ENCODE measurements at places on chromosomes 16 and 17.
A peak's percentile ranks its signal among the peaks of the same experiment; 100 is the strongest.

DNA sequence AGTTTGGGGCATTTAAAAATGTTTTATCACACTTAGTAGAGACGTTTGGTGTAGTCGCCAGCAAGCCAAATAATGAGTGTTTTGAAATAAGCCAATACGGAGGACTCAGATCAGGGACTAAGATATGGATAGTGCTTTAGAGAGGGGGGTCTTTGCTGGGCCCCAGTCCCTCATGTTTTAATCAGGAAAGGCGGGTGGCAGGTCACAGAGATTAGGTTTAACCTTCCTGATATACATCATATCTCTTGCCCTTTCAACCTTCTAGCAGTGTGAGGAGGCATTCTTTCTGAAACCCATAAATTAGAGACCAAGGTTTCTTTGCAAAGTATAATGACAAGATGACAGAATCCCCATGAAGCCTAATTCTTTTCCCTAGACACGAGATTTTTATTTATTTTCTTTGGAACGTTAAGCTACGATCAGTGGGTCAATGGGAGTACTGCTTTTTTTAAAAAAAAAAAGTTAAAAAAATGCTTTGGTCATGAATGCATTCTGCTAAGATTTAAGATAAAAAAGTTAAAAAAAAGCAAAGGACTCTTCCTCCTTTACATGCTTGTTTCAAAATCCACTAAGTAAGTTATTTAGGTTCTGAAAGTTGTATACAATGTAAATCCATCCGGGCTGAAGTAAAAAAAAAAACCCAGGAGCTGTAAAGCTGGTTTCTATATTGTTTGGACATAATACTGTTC lies 572.1 kb upstream of the SALL1 start:
- no peak for DNase-seq

- DNase-seq, result no peak
Measured at GRCh38 chr17:66304304-66305174, 2.1 kb downstream of the PRKCA start.

GRCh38 chr17:15970500-15970899 lies 25.6 kb downstream of the ADORA2B start:
- DNase-seq, result no peak

GRCh38 chr16:72066747-72067146 lies 3.7 kb downstream of the HPR start:
- no peak for DNase-seq

- no peak for DNase-seq
Measured at GRCh38 chr16:83966153-83966696, 1.8 kb upstream of the NECAB2 start.

DNA sequence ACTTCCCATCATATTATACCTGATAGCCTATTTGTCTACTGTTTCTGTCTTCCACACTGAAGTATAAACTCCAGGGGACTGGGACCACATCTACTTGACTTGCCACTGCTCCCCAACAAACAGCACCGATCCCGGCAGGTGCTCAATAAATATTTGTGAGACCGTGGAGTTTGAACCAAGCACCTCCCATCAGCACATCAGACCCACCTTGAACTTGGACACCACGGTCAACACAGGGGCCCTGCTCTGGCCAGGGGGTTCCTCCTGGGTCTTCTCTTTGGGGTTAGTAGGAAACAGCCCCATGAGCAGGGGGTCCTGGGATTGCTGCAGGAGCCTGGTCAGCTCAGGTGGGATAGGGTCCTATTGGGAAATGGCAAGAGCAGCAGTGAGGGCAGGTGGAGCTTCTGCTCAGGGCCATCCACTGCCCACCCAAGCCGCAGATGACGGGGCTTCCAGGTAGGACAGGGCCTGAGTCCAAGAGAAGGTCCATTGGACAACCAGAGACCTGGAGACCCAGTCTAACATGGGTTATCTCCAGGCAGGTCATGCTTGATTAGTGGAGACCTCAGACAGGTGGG lies 19.9 kb downstream of the ZNHIT3 start:
- DNase-seq, result no peak

- peak; percentile 62 for DNase-seq
Measured at GRCh38 chr17:27384261-27384701, 72.0 kb upstream of the KSR1 start.

GRCh38 chr16:31108035-31108793 lies at the start of gene BCKDK:
TSS of gene BCKDK (plus strand) at chr16:31108386. CDS start at chr16:31109224, 838 bp downstream.
- DNase-seq, result peak; percentile 87

GRCh38 chr17:12302711-12303110 lies 282.0 kb downstream of the MAP2K4 start:
- DNase-seq, result no peak

GRCh38 chr17:15238057-15238456 lies 27.1 kb downstream of the PMP22 start:
- DNase-seq, result no peak

- DNase-seq, result peak; percentile 7
Measured at GRCh38 chr16:88074041-88074440, 122.8 kb downstream of the BANP start.

DNA sequence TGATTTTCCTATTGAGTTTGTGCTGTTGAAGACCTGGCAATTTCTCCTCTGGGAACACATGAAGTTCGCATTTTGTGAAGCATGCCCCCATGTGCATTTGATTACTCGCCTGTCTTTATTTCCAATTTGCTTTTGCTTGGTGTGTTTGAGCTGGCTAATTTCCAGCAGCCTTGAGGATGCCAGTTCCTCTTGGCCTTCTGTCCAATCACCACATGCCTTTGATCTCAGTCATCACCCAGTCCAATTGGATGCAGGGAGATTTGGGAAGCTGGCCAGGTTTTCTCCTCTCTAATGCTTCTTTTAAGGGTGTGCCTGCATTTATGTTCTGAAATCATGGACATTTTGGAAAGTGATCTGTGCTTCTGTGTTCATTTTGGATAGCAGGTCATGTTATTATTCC lies 3.8 kb upstream of the TMEM100 start:
- peak; percentile 61 for DNase-seq

GRCh38 chr17:45867171-45867570 lies 22.5 kb downstream of the SPPL2C start:
- DNase-seq, result no peak

DNA sequence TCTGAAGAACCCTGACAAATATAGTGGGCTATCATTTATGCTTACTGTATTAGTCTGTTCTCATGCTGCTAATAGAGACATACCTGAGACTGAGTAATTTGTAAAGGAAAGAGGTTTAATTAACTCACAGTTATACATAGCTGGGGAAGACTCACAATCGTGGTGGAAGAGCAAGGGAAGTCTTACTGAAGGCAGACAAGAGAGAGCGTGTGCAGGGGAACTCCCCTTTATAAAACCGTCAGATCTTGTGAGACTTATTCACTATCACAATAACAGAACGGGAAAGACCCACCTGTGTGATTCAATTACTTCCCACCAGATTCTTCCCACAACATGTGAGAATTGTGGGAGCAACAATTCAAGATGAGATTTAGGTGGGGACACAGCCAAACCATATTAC lies 526.8 kb upstream of the GOT2 start:
- DNase-seq, result no peak

DNA sequence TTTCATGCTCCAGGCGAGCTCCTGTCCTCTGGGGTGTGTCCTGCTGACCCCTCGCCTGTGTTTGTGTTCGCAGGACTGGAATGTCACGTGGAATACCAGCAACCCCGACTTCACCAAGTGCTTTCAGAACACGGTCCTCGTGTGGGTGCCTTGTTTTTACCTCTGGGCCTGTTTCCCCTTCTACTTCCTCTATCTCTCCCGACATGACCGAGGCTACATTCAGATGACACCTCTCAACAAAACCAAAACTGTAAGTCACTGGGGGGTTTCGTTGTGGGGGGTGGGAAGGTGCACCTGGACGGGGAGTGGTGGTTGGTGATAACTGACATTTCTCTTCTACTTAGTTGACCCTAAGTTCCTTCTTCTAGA lies 58.3 kb downstream of the ABCC1 start:
- DNase-seq, result no peak

DNA sequence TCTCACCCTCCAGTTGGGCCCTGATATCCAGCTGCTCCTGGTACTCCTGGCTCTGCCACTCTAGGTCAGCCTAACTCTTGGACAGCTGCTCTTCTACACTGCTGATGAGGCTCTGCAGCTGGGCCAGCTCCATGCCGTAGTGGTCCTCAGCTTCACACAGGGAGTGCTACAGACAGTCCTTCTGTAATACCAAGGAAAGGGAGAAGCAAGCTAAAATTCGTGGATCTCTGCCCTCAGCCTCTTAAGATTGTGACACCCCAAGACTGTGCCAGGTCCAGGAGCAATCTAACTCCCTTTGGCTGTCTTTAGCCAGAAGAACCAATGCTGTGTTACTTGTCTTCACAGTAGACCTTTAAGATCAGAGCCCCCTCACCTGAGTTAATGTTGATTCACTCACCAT lies 7.7 kb upstream of the KRT38 start:
- DNase-seq, result no peak

Measured in right hindlimb (tissue), 1 donor.